ENCODE measurements at places on chromosomes 1 and 21.

- DNase-seq = no peak
Measured at GRCh38 chr1:89962024-89962741, 32.7 kb upstream of the ZNF326 start.

- DNase-seq = no peak
Measured at GRCh38 chr1:1826356-1827088, 48.3 kb upstream of the NADK start.

DNA sequence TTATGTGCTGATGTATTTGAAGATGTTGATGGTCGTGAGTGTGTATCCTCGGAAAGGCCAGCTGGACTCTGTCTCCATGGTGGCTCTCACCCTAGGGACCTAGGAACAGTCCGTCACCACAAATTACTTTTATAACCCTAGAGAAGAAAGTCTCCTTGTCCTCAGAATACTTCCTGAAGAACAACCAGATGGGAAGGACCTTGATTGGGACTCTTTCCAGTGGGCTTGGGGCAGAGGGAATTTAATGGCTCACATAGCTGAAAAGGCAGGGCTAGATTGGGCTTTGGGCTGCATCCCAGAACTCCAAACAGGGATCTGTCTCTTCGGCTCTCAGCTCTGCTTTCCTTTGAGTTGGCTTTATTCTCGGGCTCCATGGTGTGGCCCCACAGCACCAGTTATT lies 90.8 kb downstream of the TBX19 start:
- no peak for DNase-seq

DNA sequence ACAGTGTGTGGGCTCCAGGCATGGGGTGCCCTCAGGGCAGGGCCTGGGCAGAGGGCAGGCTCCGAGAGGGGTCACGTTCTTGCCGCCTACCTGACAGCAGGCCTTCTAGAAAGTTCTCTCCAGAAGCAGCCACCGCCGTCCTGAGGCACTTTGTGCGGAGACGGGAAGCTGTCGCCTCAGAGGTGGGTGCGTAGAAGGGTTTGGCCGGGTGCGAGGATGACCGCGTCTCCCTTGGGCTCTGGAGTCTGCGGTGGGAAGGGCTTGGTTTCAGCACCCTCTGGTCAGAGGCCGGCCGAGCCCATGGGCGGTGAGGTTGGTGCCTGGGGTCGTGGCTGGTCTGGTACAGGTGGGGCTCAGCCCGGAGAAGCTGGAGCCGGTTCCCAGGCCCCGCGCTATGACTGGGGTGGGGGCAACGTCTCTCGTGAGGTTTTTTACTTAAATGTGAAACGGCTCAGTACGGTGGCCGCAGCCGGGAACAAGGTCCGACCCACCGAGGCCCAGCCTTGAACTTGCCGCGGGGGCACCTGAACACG lies 10.1 kb upstream of the TTLL10 start:
- no peak for DNase-seq

DNA sequence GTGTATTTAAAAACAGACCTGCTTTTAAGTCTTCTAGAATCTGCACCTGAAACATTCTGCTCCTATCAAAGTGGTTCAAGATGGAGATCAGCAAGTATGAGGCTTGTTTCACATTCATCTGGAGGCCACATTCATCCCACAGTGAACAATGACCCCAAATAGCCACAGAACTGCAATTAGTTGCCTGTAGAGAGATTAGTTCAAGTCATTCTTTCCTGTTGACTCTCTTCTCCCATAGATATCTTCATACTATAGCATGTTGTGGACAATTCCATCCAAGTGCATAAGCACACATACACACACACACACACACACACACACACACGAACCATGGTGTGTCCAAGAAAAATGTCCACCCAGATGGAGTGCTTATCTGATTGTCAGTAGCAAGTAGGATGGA lies 101.7 kb upstream of the FGGY start:
- no peak for DNase-seq

DNA sequence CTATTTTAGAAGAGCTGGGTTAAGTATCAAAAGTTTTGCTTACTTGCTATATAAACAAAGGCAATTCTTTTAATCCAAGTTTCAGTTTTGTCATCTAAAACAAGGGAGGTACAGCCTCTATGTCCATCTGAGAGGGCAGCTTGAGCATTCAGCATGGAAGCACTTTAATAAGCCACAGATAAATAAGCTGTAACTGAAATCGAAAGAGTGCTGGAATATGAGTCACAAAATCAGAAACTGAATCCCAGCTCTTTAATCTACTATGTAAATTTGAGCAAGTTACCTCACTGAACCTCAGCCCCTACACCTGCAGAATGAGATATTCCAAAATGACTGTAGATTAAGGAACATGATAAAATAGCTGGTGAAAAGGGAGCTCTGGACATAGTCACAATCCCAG lies 80.0 kb upstream of the HP1BP3 start:
- no peak for DNase-seq
